Activated T-cell treated with anti-CD3 and anti-CD28 coated beads, Interleukin-2, amount 50 U/mL, for 4 hours (primary cell): ENCODE measurements at places on chromosomes 6 and 20. TPM values are rescaled to one million over a fixed set of nuclear protein-coding genes. Genes with fewer than 3 reads are reported as not detected.

TMEM217 gene
- total RNA-seq = 4.2 TPM

C20orf141 gene
- total RNA-seq = not detected

- peak; percentile 65 for DNase-seq
Measured at GRCh38 chr6:169831450-169832246, 80.2 kb downstream of the ERMARD start.

SEMG1 gene
- total RNA-seq = not detected

HLA-DOA gene
- 2.1 TPM for total RNA-seq

GRCh38 chr6:42093582-42094329 lies 43.4 kb downstream of the TAF8 start:
- DNase-seq = no peak
